ENCODE measurements at places on chromosomes 2 and 18.

- no peak for DNase-seq
Observed at GRCh38 chr2:33526132-33526531, 49.7 kb downstream of the RASGRP3 start.

DNA sequence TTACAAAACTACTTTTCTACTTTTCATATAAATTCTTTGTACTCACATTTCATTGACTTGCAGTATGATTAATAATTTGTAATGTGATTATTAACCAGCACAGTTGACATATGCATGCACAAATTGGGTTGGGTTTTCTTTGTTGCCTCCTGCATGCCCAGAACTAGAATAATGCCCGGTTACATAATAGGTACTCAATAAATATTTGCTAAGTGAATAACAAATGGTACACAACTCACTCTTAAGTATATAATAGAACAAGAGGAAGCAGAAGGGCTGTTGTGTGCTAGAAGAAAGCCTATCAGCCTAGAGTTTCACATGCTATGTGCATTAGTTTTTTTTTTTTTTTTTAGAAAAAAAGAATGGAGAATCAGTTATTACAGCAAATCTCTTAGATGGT is 9.3 kb downstream of the RDH14 start:
- no peak for DNase-seq

- DNase-seq: peak; percentile 75
Observed at GRCh38 chr2:235594041-235594440, 100.2 kb downstream of the AGAP1 start.

DNA sequence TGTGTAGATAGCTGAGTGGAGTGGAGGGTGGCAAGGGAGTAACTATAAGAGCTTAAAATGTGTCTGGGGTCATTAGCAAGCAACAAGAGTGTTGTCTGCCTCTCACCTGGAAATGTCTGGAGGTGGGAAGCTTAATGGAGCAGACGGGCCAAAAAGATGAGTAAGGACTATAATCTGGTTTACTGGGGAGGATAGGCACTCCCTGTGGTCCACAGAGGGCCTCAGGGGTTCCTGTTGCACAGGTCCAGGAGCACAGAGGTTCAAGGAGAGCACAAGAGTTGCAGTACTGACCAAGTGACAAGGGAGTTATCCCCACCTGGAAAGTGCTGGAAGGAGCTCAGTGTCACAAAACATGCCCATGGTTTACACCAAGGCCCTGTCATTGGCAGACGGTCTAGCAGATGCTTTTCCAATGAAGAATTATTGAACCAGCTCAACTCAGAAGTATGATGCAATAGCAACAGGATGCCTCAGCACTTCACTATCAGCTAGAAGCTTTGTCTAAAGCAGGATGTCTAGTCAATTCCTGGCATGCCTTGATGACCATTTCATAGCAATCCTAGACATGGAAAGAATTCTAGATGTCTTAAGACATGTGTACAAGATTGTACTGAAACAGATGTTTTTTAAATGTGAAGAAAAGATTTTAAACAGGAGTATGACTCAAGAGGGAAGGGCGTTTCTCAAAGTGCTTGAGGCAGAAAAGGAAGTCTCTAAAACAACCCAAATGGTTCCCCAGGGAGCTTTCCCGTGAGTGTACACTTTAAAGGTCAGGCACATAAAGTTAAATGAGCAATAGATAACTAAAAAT is 62.9 kb upstream of the SERPINE2 start:
- DNase-seq: no peak

DNA sequence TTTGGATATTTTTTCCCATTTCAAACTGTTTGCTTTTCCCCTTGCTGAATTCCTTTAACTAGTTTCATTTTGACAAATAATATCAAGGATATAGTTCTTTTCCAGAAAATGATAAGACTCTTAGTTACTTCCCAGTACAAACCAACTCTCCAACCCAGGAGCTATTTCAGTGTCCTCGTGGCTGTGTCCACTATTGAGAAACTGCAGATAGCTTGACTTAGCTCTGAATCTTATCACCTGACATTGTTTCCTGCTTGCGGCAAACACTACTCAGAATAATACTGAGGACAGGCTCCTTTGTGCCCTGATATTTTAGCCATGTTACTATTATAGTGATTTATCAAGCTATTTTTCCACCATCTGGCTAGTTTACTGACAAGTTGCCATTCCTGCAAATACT is 74.6 kb downstream of the KLF7 start:
- no peak for DNase-seq

DNA sequence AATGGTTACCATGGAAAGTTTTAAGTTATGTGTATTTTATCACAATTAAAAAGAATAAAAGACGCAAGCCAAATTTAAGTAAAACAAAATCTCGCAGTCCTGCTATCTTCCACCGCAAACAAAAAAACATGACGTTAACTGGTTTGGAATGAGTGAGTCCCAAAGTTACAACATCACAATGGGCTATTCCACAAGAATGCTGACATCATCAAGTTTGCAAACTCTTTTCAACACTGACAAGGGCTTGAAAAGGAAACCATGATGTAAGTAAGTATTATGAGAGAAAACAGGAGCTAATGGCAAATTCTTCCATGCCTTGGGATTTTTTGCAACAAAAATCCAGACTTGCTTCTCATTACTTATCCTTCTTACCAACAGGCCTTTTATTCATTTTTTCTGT is 31.1 kb downstream of the SIGLEC15 start:
- no peak for DNase-seq

DNA sequence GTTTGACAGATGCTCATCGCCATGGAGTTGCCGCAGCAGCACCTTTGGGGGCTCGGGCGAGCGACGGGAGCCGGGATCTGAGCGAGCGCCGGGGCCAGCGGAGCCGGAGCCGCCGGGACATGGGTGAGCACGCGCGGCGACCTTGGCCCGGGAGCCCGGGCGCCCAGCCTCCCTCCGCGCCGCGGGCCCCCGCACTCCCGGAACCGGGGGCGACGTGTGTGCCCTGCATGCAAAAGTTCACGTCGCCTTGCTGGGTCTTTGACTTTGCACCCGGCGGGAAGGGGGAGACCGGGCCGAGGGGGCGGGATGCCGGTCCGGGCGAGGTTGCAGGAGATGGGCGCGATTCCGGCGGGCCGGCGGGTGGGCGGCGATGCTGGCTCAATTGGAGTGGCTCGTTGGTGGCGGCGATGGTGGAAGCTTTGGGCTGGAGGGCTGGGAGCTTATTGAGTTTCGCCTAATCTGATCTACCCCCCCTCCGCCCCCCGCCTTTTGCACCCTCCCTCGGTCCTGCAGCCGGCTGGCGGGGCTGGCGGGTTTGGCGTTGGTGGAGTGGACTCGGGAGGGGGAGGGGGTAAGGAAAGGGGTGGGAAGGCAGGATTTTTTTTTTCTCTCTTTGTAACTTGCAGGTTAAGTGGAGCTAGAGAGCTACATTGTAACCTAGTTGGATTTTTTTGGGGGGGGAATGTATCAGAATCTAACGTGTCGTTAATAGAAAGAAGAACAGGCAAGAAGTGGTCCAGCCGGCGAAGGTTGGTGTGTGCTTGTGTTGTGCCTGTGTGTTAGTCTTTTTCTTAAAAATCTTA is at the start of gene SETBP1:
Gene SETBP1, plus strand, starts transcription at position 616 of the 803 bp plus-strand sequence. CDS start 20,459 bp downstream, outside the sequence.
- DNase-seq: peak; percentile 82

DNA sequence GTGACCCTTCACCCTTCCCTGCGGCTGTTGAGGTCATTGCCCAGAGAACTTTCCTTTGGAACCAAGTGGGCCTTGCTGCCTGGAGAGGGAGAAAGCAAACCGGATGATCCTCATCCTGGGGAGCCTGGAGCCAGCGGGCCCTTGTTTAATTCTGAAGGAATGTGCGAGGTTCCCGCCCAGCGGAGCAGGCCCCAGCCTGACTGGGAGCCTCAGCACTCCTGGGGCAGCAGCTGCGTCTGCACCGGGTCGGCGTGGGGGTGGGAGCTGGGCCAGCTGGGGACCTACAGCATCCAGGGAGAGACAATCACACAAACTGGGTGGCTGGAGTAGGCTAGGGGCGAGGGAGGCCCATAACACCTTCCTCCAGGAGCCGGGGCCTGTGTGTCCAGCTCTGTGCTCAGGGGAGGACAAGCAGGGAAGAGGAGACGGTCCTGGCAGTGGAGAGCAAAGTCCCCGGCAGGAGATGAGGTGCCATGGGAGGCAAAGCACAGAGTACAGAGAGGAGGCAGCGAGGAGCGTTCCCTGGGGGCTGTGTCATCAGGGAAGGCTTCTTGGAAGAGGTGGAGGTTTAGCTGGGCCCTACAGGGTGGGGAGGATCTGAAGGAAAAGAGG is 61.9 kb upstream of the HAAO start:
- no peak for DNase-seq

- no peak for DNase-seq
Observed at GRCh38 chr2:47269316-47270232, 114.5 kb upstream of the STPG4 start.

- DNase-seq: no peak
Observed at GRCh38 chr2:111159641-111160040, 38.9 kb downstream of the BCL2L11 start.

DNA sequence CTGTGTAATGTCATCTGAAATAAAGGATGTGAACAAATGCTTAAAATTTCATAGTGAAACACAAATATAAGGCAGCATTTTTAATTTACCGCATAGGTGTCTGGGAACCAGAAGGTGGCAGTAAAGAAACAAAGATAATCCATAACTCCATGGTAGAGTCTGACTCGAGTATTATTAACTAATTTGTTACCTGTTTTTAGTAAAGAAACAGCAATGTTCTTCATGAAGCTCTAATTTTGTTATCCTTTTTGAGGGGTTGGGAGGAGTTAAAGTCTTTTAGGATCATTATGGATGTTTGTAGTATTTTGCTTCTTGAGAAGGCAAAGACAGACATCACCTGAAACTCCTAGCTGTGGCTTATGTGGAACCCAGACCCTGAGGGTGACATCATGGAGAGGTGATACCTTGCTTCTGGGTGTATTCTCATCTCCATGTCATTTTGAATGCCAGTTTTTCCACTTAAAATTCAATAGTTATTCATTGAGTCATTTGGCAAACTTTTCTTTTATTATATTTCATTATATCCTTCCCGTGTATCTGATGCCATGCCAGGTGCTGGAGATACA is 286.2 kb upstream of the EPAS1 start:
- peak; percentile 44 for DNase-seq

DNA sequence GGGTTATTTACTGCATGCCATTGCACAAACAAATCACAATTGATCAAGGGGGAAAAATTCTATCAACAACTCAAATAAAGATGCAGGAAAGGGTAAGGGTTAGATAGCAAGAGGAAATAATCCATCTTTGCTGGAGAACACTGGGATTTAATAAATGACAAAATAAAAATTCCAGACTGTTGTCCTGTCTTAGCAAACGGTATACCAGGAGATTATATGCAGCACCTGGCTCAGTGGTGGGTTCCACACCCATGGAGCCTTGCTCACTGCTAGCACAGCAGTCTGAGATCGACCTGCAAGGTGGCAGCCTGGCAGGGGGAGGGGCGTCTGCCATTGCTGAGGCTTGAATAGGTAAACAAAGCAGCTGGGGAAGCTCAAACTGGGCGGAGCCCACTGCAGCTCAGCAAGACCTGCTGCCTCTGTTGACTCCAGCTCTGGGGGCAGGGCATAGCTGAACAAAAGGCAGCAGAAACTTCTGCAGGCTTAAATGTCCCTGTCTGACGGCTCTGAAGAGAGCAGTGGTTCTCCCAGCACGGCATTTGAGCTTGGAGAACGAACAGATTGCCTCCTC is 296.5 kb upstream of the THSD7B start:
- no peak for DNase-seq

- no peak for DNase-seq
Observed at GRCh38 chr18:39318008-39318407, 1752.4 kb upstream of the CELF4 start.

GRCh38 chr2:12127638-12128037 is 381.2 kb downstream of the LPIN1 start:
- no peak for DNase-seq

DNA sequence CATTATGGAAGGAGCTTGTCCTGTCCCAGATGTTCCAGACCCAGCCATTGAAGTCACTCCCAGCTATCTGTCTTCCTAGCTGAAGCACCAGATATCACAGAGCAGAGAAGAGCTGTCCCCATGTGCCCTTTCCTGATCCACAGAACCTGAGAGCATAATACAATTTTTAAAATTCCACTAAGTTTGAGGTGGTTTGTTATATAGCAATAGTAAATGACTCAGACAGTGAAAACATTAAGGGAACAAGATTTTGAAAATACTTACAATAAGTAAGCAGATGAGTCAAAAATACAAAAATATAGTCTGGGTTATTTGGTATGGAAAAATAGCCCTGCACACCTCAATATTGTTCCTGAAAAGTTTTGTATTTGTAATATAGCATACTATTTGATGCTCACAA is 85.8 kb upstream of the GLS start:
- DNase-seq: no peak

DNA sequence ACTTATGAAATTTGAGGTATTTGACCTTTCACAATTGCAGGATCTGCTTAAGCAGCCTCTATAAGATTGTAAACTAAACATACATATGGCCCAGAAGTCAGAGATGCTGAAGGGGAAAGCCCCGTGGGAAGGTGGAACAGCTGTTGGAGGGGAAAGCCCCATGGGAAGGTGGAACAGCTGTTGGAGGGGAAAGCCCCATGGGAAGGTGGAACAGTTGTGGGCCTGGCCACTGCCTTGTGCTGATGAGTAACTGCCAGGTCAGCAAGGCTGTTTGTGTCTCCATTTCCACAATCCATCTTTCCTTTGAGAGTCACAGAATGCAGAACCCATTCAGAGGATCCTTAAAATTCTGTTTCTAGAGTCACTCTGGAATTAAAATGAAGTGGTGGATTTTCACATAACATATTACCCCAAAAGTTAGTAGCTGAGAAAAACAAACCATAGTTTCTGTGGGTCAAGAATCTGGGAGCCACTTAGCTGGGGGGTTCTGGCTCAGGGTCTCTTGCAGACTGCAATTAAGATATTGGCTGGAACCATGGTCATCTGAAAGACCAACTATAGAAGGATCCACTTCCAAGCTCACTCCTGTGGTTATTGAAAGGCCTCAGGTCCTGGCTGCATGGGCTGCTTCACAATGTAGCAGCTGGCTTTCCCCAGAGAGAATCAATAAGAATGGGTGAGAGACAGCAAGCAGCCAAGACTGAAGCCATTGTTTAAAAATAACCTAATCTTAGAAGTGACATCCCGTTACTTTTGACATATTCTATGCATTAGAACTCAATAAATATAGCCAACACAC is 86.6 kb upstream of the CAVIN2 start:
- no peak for DNase-seq

- DNase-seq: no peak
Observed at GRCh38 chr2:41947701-41948396, 100.0 kb upstream of the PKDCC start.

GRCh38 chr2:132460781-132461180 is 44.2 kb downstream of the GPR39 start:
- DNase-seq: no peak

GRCh38 chr2:160680974-160681373 is 187.4 kb upstream of the RBMS1 start:
- no peak for DNase-seq

GRCh38 chr2:162014751-162015150 is 59.3 kb downstream of the DPP4 start:
- no peak for DNase-seq

DNA sequence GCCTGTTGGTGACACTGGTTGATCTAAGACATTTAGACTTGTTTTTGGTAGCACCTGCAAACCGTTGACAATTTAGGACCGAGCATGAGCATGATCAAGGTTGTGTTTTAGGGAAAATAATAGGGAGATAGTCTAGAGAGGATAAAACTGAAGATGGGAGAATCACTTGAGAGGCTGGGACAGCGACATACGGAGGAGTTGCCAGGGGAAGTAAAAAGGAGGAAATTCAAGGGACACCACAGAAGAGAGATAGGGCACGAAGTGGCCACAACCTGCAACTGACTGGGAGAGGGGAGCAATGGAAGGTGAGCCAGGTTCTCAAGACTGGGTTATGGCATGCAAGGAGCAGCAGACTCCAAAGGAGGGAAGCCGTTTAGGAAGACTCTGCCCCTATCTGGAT is 1.4 kb upstream of the ATP8B1 start:
- DNase-seq: no peak

- no peak for DNase-seq
Observed at GRCh38 chr2:160347269-160347863, 146.2 kb downstream of the RBMS1 start.
